ENCODE measurements at places on chromosomes 3 and 15. TPM values are rescaled to one million over a fixed set of nuclear protein-coding genes. Genes with fewer than 3 reads are reported as not detected.

The IL16 gene
- 0.32 TPM for total RNA-seq

The SUCNR1 gene
- under 0.01 TPM for total RNA-seq

The IL5RA gene
- not detected for total RNA-seq

The SPATA12 gene
- not detected for total RNA-seq

The BCHE gene
- not detected for total RNA-seq

The GOLGA6A gene
- total RNA-seq = not detected

The DAPK2 gene
- 2.1 TPM for total RNA-seq

GRCh38 chr3:44055951-44056350 lies 185.7 kb upstream of the TOPAZ1 start:
- DNase-seq = no peak

DNA sequence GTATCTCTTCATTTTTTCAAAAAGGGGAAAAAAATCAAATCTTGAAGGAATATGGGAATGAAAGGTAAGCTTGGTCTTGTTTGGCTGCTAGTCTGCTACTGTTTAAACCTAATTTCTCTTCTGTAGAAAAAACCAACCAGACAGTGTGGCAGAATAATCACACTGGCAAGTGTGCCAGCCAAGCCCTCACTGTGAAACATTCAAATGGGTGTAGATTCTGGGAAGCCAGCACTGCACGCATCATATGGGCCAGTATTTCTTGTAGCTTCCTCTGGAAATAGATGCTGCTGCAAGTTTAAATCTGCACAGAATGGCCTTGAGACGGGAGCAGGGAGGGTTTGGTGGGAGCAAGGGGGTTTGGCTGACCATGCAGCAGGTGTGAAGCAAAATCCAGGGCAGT lies 62.1 kb downstream of the POMGNT2 start:
- no peak for DNase-seq

DNA sequence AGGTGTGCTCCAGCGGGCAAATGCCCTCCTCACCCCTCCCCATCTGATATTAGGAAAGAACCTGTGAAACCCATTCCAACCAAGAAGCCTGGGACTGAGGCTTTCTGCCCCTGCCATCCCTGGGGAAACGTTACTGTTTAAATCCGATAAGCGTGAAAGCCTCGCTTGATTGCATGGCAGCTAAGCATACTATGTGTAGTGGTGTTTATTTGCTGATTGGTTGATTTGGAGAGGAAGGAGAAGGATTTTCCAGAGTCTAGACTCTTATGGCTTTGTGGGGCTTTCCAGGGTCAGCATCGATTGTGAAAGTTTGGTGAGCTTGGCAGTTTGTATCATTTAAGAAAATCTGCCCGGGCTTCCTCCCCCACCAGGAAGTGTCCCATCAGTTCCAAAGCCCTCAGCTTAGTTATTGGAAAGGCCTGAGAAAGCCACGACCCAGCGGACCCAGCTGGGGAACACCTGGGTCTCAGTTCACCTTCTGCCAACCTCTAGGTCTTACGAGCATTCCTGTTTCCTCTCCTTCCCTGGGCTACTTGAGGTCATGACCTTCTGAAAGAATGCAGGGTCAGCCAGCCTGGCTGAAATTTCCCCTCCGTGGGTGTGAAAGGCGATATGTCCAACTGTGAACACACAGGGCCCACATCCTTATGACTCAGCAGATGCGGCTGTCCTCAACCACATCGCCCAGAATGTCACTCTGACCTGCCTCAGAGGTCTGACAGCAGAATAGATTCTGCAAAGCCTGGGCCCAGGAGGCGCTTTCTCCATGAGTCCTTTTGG lies 62.8 kb upstream of the HERC1 start:
- DNase-seq = peak; percentile 77

GRCh38 chr15:87715252-87715651 lies 541.3 kb downstream of the NTRK3 start:
- no peak for DNase-seq

DNA sequence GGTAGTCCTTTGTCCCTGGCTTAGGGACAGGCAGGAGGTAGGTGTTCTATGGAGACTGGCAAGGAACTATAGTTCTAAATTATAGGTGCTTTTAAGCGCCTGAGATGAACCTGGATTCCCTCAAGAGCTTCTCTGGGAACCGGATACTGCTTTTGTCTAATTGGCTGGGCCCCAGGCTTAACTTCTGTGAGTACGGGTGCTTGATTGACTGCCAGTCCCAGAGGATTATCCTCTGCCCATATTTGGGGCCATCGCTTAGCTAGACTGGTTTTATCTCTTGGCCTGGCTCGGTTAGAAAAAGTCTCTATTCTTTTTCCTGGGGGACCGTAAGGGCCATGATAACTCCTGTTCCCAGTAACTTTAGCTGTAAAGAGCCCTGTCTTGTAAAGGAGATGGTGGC lies 339.1 kb downstream of the KCNH8 start:
- DNase-seq = no peak

GRCh38 chr3:126216416-126216815 lies 36.0 kb upstream of the ALDH1L1 start:
- peak; percentile 65 for DNase-seq

DNA sequence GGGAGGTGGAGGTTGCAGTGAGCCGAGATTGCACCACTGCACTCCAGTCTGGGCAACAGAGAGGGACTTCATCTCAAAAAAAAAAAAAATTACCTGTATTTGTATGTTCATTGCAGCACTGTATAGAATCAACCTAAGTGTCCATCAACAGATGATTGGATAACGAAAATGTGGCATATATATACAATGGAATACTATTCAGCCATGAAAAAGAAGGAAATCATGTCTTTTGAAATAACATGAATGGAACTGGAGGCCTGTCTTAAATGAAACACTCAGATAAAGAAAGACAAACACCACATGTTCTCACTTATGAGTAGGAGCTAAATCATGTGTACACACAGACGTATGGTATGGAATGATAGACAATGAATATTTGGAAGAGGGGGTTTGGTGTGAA lies 59.4 kb upstream of the MEF2A start:
- DNase-seq = no peak

DNA sequence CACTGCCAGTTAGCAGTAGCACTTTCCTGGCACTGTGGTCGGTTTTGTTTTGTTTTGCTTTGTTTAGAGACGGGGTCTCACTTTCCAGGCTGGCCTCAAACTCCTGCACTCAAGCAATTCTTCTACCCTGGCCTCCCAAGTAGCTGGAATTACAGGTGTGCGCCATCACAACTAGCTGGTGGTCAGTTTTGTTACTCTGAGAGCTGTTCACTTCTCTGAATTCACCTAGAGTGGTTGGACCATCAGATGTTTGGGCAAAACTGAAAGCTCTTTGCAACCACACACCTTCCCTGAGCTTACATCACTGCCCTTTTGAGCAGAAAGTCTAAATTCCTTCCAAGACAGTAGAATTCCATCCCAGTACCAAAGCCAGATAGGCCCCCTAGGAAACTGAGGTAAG lies 22.6 kb downstream of the CLDN18 start:
- no peak for DNase-seq

GRCh38 chr3:190826018-190826417 lies 36.5 kb downstream of the GMNC start:
- no peak for DNase-seq

DNA sequence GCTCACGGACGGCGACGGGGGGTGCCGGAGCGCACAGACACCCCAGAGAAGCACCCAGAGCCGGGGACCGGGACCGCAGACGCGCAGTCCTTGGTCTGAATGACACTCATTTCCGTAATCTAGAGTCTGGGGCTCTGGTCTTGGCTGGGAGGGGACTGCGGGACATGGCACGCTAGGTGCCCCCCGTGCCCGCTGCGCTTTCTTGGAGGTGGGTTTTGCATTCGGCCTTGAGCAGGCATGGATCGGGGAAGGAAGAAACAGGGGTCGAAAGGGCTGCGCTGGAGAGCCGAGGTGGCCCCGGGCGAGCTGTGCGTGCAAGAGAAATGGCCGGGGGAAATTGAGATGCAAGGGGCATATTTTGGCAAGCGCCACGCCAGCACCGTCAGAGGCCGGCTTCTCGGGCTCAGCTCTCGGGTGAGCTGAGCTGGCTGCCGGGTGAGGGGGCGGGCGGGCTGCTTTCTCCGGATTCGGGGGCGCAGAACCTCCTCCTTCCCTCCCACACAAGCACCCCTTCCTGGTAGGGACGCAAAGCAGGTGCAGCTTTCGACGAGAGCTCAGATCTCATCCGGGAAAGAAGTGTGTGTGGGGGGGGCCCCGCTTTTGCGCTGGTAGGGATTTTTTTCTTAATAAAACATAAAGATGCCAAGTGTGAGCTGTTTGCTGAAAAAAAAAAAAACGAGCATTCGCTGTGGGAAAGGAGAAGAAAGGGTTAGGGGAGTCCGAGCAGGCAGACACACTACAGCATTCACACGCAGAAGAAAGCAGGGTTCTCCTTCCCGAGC lies 963 bp upstream of the NTRK3 start:
- peak; percentile 16 for DNase-seq

Data from GM23248 (cell line).